ENCODE measurements at places on chromosomes 4 and X.

DNA sequence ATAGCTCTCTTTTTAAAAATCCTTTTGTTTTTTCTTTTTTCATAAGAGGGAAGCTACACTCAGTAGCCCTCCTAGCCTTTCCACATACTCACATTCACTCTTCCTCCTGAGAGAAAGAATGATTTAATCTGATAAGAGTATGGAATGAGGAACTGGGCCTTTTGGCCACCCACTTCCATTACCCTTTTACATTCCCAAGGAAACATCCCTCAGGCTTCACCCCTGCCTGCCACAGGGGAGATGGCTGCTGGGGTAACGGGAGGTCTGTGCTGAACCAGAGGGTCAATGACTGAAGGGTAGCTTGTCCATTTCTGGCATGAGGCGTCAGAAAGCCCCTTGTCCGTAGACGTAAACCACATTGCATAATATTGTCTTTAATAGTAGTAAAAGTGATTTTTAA, 67.2 kb upstream of the CCSER1 start:
- no peak for DNase-seq

GRCh38 chr4:99806545-99806944, 10.1 kb upstream of the DAPP1 start:
- no peak for DNase-seq

- no peak for DNase-seq
Observed at GRCh38 chr4:8846046-8846720, 25.5 kb downstream of the HMX1 start.

- DNase-seq, result no peak
Observed at GRCh38 chr4:135900956-135901355, 1631.3 kb downstream of the PCDH18 start.

GRCh38 chr4:131054489-131055019, 1958.6 kb downstream of the C4orf33 start:
- DNase-seq, result no peak

DNA sequence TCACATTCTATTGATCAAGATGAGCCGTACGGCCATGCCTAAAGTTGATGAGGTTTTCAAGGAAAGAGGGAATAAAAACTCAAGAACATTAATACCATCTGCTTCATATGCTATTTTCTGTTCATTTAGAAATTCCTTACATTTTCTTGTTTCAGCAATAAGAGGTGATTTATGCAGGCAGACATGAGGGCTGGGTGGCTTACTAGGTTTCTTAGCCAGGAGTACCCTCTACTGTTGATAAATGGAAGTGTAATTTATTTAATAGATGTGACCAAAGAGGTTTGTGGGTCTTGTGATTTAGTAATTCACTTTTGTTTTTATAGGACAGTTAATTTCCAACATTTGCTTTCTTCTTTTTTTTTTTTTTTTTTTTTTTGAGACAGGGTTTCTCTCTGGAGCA, 6.4 kb upstream of the SMIM9 start:
- no peak for DNase-seq

DNA sequence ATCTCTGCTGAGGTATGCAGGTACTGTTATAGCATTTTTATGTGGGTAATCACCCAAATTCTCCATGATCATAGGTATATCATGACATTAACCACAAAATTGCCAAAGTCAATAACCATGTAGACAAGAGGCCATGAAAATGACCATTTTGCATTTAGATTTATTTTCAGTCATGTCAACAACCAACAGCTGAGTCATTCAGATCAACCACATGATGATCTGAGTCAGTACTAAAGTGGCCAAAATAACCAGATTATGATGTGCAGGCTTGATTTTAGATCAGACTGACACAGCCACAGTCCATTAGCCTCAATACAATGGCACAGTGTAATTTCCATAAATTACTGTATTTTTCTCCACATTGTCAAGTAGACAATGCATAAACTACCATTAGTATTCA, 240.5 kb downstream of the GRIA3 start:
- DNase-seq, result no peak

- no peak for DNase-seq
Observed at GRCh38 chr4:148481636-148482035, 39.4 kb upstream of the NR3C2 start.

- DNase-seq, result no peak
Observed at GRCh38 chr4:123577225-123577906, 180.8 kb downstream of the SPRY1 start.

DNA sequence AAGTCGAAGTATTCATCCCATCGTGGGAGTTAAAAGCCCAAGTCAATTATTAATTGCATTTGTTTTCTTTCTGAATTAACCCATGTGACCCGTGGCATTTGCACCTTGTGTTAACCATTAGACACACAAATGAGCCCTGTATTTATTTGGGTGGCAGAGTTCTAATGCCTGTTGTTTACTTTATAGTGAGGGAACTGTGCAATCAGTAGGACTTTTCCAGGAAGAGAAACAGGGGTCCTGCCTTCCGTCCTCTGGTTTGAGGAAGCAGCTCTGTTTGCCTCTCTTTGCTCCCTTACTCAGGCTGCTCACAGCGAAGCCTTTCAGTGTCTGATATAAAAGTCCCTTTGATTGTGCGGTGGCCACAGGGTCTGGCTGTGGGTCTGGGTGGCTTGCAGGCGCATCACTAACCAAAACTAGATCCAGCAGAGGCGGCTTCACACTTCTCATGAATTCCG, 263.6 kb downstream of the PTTG2 start:
- DNase-seq, result no peak

DNA sequence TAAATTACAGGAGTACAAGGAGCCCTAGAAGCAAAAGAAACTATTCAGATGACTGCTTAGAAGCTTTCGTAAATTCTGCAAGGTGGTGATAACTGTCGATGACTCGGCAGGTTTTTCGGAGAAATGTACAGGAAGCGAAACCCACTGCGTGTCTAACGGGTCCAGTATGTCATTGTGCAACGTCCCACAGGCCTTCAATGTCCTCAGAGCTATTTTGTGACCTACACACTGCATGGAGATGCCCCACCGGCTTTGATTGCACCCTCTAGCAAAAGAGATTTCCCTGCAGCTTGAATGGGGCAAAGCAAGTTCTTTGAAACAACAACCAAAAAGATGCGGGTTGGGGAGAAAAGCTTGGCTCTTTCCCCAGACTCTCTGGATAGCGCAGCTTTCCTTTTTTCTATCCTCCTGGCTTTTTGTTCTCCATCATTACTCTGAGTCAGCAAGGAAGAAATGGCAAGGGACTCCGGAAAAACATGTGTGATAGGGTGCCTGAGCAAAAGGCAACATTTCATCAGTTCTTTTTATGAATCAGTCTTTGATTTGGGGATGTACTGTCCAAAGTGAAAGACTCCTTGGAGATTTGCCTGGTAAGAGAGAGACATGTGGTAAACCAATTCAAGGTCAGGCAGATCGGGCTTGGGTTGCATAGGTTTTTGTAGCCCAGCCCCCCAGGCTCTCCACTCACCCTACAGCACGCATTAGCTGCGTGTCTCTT, 112.0 kb upstream of the TBL1X start:
- DNase-seq, result peak; percentile 19

DNA sequence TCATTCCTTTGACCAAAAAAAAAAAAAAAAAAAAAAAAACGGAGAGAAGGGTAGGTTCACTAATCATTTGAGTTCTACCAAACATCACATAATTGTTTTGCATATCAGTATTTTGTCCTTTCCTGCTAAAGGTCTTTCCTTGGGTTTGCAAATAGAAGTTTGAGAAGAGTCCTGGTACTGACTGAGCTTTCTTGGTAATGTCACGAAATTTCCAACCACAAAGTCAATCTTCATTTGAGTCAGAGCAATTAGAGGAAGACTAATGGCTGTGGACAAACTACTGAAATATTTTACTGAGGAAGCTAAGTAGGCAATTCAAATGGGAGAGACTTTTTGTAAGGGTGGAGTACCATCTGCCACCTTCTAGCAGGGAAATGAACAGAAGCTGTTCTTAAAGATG, 21.7 kb upstream of the CD40LG start:
- DNase-seq, result no peak

DNA sequence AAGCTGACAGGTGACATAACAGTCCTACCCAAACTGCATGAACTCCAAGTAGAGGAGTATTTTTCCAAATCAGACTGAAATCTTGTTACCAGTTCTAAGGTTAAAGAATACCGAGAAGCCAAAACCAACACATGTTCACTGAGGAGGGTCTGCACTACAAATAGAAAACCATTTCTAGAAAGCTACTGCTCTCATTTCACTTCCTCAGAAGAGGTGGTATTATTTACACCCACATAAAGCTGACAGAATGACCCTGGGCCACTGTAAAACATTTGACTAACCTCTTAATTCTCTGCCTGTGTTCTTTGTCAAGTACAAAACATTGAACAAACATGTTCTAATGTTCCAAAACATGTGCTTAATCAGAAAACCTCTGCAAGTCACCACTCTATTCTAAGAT, 95.8 kb downstream of the IQCM start:
- DNase-seq, result no peak

GRCh38 chr4:2868877-2869487, 25.3 kb downstream of the ADD1 start:
- DNase-seq, result no peak

DNA sequence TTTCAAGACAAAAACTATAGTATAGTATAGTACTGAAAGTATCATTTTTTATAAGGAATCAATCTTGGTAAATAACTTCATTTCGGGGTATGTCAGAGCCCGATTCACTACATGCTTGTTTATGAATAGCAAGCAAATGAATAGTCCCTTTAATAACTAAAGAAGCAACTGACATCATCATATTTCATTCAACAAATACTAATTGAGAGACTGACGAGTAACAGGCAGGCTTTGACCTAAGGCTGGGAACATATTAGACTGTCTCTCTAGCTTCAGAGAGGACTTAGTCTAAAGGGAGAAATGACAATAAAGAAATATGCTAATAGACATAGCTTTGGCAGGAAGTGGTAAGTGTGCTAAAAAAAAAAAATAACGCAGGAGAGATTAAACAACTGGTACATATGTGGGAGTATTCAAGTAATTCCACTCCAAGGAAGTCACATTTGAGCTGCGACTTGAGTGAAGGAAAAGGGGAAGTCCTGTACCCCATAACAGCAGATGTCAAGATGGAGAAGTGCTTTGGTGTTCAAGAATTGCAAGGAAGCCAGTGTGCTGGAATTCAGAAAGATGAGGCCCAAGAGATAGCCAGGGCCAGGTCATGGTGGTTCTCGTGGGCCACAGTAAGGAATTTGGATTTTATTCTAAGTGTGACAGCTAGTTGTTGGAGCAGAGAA, 284.9 kb downstream of the FBXO8 start:
- DNase-seq, result no peak

DNA sequence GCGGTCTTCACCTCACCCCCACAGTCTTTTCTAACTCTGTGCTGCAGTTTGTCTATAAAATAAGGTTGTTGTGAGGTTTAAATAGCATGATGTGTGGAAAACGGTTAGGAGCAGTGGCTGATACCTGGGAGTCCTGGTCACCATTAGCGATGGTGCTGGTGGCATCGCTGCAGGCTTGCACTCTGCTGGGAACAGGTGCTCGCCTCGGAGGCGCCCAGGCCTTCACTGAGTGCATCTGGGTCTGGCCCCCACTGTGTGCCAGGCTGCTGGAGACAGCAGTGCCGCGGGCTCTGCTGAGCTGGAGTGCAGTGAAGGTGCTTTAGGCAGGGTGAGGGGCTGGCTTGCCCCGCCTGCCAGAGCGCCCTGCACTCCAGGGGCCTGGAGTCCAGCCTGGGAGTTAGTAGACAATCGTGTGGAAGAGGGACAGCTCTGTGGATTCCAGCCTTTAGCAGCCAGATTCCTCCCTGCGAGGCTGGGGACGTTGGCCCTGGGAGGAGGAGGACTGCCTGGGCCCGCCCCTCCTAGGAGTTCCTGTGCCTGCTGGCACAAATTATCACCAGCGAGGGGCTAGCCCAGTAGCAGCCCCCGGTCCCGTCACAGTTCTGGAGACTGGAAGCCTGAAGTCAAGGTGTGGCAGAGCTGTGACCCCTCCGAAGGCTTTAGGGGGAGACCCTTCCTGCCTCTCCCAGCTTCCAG, 7.3 kb downstream of the RGS12 start:
- DNase-seq, result no peak

DNA sequence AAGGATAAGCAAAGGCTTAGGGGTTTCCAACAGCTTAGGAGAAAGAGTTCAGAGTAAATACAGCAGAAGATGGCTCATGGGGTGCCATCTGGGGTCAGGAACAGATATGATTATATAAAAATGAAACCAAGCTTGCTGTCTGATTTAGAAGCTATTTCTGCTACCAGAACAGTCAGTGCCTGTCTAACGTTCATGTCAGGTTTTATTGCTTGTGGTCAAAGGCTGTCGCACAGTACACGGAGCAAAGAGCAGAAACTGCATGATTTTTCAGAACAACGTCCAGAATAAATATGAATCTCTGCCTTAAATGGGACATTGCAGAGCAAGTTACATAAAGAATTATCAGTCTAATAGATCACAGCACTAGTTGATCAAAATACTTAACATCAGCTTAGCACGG, 17.4 kb downstream of the CETN2 start:
- DNase-seq, result no peak

DNA sequence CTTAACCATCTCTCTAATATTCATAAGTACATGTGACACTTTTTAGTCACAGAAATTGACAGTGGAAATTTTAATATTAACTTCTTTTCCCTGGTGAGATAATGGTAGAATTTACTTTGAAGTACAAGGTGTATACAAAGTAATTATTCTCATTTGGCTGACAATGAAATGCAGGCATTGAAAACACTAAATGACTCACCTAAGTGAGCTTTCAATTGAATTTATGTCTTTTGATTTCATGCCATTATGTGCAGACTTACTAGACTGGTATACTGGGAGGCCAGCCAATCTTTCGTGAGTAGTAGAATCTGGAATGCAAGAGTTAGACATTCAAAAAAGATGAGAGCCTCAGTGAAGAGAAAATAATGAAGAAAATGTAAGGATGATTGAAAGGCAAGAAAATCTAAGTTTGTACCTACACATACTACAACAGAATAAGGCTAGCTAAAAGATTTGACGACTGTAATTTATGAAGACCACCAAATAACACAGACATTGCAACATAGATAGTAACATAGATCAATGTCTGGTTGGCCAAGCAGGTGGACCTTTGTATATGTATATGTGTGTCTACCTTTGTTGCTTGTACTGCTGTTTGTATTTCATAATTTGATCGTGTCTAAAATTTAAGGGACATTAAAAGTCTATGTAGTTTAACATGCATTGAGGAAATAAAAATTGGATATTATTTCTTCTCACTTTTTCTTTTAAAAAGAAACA, 459.7 kb downstream of the IL15 start:
- DNase-seq, result no peak

DNA sequence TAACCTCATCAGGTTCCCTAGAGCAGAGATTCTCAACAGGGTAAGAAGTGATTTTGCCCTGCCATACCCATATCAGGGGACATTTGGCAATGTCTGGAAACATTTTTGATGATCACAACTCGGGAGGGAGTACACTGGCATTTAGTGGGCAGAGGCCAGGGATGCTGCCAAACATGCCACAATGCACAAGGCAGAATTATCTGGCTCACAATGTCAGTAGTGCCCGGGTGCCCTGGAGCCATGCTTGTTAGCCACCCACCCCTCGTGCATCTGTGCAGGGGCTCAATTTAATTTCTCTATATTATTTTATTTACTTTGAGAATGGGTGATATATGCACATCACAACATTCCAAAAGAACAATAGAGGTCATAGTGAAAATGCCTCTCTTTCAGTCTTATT, 82.0 kb upstream of the DHX15 start:
- DNase-seq, result no peak

All from KG1 (cell line).